Fibroblast of skin of right biceps (primary cell): ENCODE measurements at places on chromosomes 6 and 20.

GRCh38 chr20:45419188-45420091, 3.5 kb downstream of the PIGT start:
- peak; percentile 88 for DNase-seq

- DNase-seq: peak; percentile 44
Observed at GRCh38 chr6:141874930-141875602, 257.7 kb upstream of the GJE1 start.

GRCh38 chr6:163352966-163353365, 61.6 kb upstream of the QKI start:
- DNase-seq: no peak

- no peak for DNase-seq
Observed at GRCh38 chr20:53574819-53575218, 18.8 kb downstream of the ZNF217 start.

DNA sequence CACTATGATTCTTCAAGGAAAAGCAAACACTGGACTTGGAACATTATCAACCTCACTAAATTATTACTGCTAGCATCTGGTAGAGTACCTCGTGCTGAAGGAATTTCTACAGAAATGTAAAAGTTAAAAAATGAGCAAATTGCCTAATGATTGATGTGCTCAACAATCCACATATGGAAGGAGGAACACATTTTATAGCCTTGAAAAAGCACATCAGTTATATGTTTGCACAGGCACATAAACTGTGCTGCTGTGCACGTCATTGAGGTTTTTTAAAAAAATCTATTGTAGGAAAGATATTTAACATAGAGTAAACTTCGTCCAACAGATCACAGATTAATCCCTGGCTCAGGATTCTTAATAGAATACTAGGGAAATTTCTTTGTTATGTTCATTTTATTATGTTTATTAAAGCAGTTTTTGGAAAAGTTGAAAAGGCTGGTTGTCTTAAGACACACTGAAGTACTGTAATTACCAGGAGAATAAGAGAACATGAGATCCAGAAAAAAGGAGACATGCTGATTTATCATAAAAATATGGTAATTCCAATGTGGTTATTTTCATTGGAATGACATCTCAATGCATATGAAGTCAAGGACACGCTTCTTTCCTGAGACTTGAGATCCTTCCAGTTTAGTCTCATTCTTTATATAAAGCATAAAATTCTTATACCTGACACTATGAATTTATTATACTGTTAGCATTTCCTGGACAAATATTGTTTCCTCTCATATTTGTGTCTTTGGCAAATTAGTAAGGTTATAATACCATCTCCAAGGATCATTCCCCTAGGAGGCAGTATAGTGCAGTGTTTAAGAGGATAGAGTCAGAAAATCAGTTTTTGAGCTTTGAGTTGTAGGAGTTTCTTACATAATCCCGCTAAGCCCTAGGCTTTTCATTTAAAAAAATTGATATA, 511.1 kb downstream of the TENT5A start:
- DNase-seq: peak; percentile 91

DNA sequence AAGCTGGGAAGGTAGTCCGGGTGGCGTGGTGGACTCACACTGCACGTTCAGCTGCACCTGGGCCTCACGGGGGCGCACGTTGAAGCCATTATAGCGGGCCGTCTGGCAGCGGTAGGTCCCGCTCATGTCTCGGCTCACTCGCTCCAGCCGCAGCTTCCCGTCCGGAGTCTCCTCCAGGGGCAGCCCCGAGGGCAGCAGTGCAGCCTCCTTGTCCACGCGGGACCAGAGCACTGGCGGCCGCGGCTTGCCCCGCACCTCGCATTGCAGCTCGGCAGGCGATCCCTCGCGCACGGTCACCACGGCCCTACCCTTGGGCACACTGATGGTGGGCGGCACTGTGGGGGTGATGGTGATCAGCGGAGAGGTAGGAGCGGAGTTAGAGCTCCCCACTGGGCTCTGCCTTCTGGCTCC, 47.6 kb downstream of the MDGA1 start:
- no peak for DNase-seq

DNA sequence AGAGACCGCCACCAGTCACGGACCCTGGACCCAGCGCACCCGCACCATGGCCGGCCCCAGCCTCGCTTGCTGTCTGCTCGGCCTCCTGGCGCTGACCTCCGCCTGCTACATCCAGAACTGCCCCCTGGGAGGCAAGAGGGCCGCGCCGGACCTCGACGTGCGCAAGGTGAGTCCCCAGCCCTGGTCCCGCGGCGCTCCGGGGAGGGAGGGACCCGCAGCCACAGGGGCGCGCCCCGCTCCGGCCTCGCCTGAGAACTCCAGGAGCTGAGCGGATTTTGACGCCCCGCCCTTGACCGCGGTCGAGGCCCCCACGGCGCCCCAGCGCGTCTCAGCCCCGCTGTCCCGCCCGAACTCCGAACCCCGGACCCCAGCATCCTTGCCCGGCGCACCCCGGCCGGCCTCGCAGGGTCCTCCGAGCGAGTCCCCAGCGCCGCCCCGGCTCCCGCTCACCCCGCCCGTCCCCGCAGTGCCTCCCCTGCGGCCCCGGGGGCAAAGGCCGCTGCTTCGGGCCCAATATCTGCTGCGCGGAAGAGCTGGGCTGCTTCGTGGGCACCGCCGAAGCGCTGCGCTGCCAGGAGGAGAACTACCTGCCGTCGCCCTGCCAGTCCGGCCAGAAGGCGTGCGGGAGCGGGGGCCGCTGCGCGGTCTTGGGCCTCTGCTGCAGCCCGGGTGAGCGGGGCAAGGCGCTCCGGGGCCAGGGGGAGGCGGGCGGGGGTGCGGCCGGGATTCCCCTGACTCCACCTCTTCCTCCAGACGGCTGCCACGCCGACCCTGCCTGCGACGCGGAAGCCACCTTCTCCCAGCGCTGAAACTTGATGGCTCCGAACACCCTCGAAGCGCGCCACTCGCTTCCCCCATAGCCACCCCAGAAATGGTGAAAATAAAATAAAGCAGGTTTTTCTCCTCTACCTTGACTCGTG, at the start of gene OXT:
Gene OXT, plus strand, starts transcription at position 11 of the 920 bp plus-strand sequence. Its CDS starts 36 bp downstream, at position 47.
- DNase-seq: peak; percentile 44

DNA sequence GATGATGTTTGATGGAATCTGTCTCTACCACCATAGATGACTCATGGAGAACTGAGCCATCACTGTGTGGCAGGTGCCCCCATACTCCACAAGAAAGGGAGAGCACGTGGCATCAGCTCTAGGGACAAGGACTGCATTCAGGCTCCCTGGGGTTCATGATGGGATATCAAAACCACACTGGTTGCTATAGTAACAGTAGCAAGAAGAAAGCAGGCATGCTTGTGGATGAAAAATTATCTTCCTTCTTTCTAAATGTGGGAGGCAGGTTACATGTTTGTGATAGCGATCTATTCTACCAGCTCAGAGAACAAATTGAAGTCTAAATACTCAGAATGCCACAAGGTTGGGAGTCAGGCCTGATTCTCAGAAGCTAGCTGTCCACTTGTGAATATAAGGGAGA, 224.2 kb downstream of the ARHGAP18 start:
- no peak for DNase-seq

DNA sequence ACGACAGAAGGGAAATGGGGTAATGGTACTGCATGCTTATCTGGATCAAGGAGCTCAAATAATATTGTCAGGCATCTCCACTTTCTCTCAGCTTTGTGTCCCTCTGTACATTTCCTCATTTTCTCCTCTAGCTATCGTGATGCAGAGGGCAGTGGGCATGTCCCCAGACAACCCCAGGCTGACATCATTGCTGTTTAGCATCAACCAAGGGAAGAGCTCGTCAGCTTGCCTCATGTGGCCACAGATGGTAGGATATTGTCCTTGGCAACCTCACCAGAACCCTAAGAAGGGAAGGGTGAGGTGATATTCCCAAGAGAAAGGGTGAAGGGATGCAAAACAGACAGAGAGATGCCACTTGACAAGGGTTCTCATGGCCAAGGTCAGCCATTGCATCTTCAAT, 58.3 kb downstream of the MAFB start:
- no peak for DNase-seq
